ENCODE measurements at places on chromosomes 5 and 9.

GRCh38 chr5:117160391-117160790 lies 585.8 kb upstream of the SEMA6A start:
- no peak for DNase-seq

GRCh38 chr9:133461975-133462374 lies 2.2 kb downstream of the CACFD1 start:
- DNase-seq, result no peak

DNA sequence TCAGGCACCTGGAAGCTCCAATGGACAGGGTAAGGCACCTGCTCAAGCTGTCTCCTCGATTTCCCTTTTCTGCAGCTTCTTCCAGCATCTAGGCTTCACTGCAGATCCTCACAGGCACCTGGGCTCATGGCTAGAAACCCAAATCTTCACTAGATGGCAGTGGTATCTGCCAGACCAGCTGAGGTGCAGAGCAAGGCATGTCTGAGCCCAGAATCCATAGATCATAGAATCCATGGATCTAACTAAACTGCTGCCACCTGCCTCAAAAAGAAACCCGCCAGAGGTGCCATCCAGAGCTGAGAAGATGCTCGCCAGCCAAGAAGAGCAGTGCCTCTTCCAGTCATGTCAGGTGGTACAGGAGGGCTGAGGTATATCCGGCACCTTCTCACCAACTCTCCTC lies 6.9 kb downstream of the SHC3 start:
- no peak for DNase-seq

DNA sequence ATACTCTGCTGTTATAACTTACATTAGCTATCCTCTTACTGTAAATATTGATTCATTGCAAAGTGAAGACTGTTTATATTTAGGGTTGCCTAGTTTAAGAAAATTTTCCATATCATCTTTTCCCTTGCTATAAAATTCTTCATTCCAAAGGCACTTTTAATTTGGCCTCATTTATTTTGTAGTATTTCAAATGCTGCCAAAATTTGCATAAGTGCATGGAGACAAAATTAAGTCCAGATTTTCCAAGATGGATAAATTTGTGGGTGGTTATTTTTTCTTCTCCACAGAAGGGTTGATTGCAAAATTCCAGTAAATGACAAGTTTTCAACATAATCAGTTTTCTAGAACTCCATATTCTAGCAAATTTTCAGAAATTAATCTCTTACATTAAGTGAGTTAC lies 141.5 kb upstream of the MTAP start:
- no peak for DNase-seq

- DNase-seq, result no peak
Measured at GRCh38 chr9:95261890-95262289, 55.6 kb downstream of the FANCC start.

GRCh38 chr5:160083501-160083900 lies 35.7 kb downstream of the PWWP2A start:
- DNase-seq, result no peak

DNA sequence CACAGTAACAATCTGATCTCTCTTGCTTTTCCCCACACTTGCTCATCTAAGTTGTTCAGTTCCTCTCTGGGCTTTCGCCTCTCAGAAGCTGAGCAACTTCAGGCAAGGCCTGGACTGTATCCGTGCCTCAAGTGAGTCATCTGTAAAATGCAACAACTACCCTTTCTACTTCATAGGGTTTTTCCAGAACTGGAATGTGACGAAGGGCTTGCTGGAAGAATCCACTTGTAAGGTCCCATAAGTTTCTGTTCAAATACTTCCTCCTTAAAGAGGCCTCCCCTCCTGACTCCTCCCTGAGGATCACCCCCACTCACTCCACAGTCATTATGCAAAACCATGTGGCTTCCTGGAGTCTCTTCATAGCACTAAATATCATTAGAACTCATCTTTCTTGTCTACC lies 17.5 kb upstream of the INSYN2B start:
- no peak for DNase-seq

DNA sequence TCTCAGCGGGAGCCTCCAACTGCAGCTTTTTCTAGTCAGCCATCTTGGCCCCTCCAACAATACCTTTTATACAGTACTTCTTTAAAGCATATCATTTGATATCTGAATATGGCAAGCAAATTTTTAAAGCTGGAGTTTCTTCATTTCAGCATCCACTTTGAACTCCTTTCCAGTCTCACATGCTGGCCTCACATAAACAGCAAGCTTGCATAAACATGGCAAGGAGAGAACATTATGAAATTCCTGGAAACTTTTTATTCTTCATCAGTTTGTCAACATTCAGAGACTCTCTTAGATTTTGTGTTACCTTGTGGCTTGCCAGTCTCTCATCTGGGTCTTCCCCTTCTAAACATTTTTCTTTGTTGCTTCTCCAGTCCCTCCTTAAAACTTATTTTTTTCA lies 745.3 kb downstream of the NR2F1-AS1 start:
- no peak for DNase-seq

- no peak for DNase-seq
Measured at GRCh38 chr5:38672059-38672788, 115.8 kb upstream of the LIFR start.

GRCh38 chr9:130845901-130846481 lies 10.9 kb downstream of the ABL1 start:
- DNase-seq, result no peak

DNA sequence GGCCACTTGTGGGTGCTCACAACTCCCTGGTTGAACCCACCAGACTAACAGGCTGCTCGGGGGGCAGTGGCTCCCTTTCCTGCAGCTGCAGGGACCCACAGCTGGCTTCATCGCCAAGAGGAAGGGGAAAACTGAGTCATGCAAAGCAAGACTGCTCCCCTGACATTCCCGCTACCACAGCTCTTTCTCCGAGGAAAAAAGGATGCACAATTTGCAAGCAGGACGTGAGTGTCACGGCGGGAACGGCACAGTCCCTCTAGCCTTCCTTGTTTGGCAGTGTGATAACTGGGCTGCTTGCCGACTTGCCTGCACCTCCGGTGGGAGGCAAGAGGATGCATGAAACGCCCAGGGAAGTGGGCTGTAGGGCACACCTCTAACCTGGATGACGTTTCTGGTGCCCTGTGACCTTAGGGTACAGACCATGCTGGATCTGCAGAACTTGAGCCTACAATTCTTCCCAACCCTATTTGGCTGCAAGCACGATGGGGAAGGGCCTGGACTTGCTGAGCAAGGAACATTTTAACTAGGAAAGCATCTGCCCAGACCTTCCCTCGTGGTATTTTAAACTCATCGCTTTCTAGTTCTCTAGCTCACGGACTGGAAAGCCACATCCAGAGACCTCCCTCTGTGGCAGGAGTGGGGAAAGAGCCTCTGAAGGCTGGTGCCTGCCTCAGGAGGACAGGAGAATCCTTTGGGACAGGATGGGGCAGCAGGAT lies 7.8 kb downstream of the SH3PXD2B start:
- DNase-seq, result no peak

- no peak for DNase-seq
Measured at GRCh38 chr5:171306781-171307591, 2.1 kb upstream of the TLX3 start.

- no peak for DNase-seq
Measured at GRCh38 chr9:125683486-125683885, 23.5 kb downstream of the MAPKAP1 start.

DNA sequence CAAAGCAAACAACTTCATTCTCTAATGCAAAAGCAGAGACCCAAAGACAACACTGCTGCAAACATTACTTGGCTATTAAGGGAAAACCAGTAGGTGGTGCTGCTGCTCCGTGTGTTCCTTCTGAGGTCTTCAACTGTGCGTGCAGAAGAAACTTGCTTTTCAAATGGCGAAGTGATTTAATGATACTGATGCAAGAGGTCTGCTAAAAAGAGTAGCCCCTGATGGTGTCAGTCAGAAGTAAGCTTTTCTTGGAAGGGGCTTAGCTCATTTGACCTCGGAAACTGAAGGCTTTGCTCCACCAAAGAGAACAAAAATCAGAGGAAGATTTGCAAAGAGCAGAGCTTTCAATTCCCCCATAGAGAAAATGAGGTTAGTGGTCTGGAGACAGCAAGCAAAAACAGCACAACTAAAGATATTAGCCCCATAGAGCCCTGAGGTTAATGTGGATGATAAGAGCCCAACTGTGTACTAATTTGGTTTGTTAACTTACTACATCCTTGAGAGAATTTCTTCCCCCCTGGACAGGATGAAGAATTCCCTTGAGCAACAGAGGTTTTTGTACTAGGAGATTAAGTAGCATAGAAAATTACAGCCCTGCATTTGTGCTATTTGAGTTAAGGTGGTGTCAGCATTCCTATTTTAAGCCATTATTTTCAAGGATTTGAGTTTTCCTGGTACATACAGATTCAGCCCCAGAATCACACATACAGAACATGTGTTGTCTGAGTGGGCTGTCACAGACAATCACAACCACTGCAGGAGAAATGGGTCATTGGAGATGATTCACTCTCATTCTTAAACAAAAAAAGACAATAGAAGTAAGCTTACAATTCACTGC lies 153.2 kb upstream of the C9orf72 start:
- DNase-seq, result peak; percentile 82

DNA sequence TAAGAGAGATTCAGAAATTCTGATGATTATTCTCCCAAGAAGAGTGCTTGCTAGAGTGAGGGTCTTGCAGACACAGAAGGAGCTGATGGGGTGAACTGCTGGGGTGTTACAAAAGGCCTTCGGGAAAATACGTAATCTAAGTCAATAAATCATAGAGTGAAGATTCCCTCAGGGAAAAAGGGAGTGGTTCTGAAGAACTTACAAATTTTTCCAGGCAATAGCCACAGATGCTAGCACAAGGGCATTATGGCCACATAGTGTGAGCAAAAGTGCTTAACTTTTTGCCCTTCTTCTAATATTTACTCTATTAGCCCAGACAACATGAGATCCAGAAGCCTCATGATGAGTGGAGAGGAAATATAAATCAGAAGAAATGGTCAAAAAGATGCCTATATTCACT lies 137.3 kb downstream of the TMC1 start:
- DNase-seq, result no peak

- DNase-seq, result no peak
Measured at GRCh38 chr9:28668158-28668557, 1094.9 kb upstream of the C9orf72 start.

DNA sequence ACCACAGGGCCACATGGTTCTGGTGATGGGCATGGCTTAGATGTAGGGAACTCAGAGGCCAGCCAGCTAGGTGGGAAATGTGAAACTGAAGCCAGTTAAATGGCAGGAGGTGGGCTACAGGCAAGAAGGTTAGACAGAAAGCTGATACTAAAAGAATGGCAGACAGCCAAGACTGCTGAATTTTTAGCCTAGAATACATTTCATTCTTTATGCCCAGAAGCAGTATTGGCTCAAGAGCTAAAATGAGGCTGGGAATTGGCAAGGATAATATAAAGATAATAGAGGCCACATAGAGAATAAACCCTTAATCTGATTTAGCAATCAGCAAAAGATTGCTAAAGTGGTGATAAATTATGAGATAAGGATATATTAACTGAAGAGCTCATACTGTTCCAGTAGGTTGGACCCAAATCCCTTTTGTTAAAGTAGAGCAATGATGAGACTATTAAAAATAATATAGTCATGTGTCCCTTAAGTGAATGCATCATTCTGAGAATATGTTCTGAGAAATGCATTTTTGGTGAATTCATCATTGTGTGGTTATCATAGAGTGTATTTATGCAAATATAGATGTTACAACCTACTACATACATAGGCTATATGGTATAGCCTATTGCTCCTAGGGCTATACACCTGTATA lies 234.3 kb downstream of the CHSY3 start:
- DNase-seq, result no peak

DNA sequence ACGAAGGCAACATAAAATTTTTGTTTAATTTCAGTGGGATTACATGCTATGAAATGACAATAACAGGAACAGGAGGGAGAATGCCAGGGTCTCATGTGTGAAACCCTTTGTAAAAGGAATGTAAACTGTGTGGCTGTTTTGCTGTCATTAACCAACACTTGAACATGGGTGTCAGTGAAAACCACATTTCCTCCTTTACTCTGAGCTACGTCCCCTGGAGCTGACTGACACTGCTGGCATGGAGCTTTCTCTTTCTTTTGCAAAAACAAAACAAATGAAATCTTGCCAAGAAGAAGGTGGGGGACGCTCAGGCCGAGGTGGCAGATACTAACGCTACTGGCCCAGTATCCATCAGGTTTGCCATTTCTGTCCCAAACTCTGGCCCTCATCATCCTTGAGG lies 121.4 kb downstream of the DMRT2 start:
- no peak for DNase-seq

GRCh38 chr5:172599204-172599567 lies 41.9 kb upstream of the NEURL1B start:
- no peak for DNase-seq

- no peak for DNase-seq
Measured at GRCh38 chr9:99919930-99920329, 13.5 kb downstream of the STX17 start.

DNA sequence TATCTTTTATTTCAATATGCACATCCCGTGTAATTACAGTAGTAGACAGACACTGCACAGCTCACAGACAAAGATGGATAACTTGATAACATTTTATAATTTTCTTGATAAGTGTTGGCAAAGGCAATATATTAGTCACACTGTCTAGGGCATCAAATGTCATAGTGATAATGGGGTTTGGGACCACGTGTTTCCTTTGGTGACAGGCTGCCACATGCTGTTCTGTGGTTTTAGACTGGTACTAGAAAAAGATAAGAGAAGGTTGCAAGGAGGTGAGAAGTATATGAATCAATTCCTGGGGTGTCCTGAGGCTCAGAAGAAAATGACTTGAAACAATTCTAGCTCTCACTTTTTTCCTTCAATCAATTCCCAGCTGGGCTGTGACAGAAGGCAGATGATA lies 258.8 kb upstream of the CHD1 start:
- no peak for DNase-seq

GRCh38 chr9:33106827-33107621 lies 30.6 kb upstream of the SMU1 start:
- no peak for DNase-seq

GRCh38 chr9:15967068-15967467 lies 414.2 kb downstream of the CCDC171 start:
- DNase-seq, result no peak

DNA sequence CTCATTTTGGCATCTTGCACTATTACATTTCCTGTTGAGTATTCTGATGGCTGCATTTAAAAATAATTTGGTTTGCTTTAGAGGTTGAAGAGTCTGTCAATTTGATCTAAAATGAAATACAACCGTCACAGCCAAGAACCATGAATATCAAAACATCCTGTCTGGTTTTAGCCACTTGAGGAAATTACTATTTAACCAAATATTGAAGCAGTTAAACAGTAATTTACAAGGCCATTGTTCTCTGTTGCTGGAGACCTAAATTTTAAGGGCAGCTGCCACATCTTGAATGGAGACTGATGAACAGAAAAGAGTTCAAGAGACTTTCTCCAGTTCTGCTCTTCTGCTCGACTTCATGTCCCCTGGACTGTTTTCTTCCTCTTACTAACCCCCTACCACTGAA lies 549.4 kb downstream of the LRRC70 start:
- no peak for DNase-seq

GRCh38 chr9:20294046-20294750 lies 328.1 kb downstream of the MLLT3 start:
- DNase-seq, result no peak
